ENCODE measurements at places on chromosomes 5 and 9. TPM values are rescaled to one million over a fixed set of nuclear protein-coding genes. Genes with fewer than 3 reads are reported as not detected.

- DNase-seq: no peak
Measured at GRCh38 chr9:133423216-133423615, 1.0 kb downstream of the ADAMTS13 start.

The SPINK4 gene
- not detected for total RNA-seq

The NUTM2F gene
- total RNA-seq: not detected

The STPG3 gene
- total RNA-seq: not detected

- no peak for DNase-seq
Measured at GRCh38 chr9:107158321-107158720, 124.8 kb upstream of the RAD23B start.

GRCh38 chr5:109907189-109907588, 217.5 kb downstream of the MAN2A1 start:
- DNase-seq: no peak

The SLC6A3 gene
- total RNA-seq: 0.07 TPM

DNA sequence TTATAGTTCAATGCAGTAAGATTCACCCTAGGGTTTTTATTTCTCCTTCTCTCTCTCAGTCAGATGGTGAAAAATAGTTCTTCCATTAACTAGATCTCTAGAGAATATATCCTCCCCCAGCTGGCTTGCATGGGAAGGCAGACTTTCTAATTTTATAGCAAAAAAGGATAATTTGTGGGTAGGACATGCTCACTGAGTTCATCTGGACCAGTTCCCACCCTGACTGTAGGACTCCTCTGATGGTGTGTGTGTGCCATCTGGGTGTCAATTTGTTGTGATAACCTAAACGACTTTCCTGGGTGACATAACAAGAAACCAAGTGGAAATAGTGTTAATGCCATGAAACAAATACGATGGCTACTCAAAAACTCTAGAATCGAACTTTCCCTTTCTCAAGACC, 44.9 kb downstream of the APBA1 start:
- no peak for DNase-seq

DNA sequence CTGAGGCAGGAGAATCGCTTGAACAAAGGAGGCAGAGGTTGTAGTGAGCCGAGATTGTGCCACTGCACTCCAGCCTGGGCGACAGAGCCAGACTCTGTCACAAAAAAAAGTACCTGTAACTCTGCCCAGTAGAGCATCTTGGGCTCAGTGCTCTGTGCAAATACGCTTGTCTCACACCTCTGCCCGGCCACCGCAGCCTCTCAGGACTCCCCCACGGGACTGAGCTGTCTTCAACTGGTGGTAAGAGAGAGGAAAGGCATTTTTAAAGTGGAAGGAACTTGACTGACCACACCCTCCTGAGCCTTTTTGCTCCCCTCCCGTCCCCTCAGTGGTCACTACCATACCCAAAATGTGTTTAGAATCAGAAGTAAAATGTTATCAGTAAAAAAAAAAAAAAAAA, 174.3 kb upstream of the PIK3R1 start:
- no peak for DNase-seq

The PCDHGB6 gene
- total RNA-seq: 21.1 TPM

GRCh38 chr5:16578474-16578883, 38.3 kb downstream of the RETREG1 start:
- DNase-seq: no peak

DNA sequence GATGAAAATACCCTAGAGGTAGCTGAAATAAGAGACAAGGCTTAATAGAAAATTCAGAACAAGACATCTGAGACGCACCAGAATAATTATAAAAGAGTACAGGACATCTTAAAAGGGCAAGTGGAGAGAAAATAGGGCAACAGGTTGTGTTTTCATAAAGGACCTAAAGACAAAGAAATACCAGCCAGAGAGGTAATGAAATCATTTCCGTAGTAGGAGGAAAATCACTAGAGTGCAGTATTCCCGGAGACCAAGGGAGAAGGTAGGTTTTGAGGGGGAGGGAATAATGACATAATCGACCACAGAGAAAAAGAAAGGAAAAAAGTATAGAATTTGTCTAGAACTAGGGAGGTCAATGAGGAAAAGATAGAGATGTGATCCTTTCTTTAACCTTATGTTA, 26.2 kb upstream of the CTNNAL1 start:
- DNase-seq: no peak

DNA sequence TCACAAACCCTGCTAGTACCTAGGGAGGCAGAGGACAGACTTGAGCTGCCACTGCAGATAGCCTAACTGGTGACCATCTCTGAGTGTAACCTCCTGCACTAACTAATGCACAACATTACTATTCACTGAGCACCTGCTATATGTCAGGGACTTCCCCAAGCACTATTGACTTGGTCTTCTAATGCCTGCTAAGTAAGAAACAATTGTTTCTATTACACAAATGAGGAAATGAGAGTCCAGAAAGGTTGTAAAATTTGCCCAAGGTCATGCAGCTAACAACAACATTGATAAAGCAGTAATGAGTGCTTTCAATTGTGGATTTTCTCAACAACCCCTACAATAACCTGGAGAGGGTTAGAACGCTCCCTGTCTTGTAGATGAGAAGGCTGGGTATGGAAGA, 183.7 kb downstream of the ZNF462 start:
- DNase-seq: no peak

GRCh38 chr5:132479111-132479951, 11.2 kb downstream of the IRF1 start:
- DNase-seq: no peak

The C6 gene
- total RNA-seq: 3.5 TPM

DNA sequence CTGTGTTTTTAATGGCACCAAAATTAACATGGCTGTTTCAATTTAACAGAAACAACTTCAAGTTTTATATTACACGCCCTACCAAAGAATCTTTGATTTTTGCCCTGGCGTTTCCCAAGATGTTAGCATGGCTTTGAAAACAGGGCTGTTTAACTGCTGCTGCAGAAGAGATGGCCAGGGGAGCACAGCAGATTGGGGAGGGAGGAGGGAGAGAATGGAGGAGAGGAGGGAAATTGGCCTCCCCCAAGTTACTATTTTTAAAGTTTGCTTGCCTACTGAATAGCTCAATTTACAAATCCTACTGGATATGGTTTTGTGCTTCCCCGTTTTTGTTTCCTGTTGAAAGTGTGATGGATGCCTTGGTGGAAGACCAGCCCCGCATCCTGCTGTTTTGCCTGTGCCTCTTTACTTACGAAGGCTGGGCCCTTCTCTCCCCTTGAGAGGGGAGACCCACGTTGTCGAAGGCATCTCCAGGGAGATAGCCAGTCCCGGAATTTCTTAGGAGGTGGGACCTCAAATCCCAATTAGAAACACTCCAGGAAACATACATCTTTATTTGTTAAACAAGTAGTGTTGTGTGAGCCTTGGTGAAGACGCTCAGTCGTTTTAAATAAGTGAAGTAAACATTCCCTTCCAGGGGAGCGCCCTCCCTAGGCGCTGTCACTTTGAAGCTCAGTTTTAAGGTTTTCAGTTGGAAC, 98.6 kb downstream of the AOPEP start:
- DNase-seq: no peak

The SH3RF2 gene
- 4.1 TPM for total RNA-seq

DNA sequence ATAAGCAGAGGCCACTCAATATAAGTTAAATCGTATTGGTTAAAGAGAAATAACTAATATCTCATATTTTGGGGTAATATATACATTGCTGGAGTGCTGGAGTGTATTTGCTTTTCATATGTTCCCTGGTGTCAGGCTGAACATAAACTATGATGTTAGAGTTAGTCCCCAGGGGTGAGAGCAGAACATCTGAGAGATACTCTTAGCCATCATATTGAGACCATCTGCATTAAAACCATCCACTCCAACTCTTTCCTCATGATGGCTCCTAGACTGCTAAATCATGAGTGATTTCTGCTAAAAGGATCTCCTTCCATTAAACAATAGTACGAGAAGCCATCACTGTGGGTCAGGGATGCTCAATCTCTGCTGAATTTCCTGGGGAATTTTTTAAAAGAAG, 436.2 kb downstream of the DTWD2 start:
- no peak for DNase-seq

The MSANTD3 gene
- 28.1 TPM for total RNA-seq

GRCh38 chr9:20873240-20873865, 158.1 kb downstream of the HACD4 start:
- no peak for DNase-seq

The FYB1 gene
- 1.8 TPM for total RNA-seq

- DNase-seq: no peak
Measured at GRCh38 chr9:124197177-124198095, 60.3 kb upstream of the NEK6 start.

DNA sequence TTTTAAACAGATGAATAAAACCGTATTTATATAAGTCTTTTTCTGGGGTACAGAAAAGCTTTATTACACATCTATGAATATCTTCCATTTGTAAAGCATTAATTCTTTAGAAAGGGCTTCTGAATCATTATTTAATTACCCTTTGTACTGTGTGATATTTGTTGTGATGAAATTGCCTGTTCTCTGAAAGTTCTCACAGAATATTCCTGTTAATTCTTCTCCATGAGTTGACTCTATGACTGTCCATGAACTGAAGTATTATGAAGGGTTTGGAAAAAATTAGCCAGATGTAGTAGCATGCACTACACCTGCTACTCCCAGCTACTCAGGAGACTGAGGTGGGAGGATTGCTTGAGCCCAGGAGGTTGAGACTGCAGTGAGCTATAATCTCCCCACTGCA, 127.0 kb downstream of the MAN2A1 start:
- DNase-seq: no peak

The IRX2 gene
- total RNA-seq: not detected

- no peak for DNase-seq
Measured at GRCh38 chr5:34412736-34413135, 243.4 kb upstream of the RAI14 start.

DNA sequence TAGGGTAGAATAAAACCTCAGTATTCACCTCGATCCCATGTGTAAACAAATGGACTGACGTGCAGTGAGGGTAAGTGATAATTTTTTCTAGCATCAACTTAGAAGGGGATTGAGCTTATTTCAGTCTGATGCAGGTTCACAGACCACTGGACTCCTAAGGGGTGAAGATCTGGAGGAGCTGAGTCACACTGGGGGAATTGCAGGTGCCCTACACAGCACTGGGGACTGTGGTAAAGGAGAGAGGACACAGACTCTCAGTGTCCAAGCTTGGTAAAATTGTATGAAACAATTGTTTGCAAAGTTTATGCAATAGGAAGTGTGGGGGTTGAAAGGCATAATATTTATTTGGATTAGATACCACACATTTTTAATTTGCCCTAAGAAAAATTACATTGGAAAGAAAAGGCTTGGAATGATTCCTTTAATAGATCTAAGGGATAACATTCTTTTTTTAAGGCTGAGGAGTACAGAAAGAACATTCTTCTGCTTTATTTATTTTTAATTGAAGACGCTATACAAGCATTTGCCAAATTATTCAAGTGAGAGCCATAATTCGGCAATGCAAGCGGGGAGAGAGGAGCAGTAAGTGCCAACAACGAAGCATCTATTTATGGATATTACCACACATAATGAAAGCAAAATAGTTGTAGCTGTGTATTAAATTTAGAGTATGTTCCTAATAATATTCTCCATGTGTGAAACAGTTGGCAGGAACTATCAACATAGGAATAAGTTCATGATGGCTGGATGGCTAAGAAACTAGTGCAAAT, 766.9 kb upstream of the ADAMTS16 start:
- no peak for DNase-seq

The ACTBL2 gene
- not detected for total RNA-seq

The AQP7 gene
- total RNA-seq: 4.6 TPM

The SLC35A4 gene
- 6.4 TPM for total RNA-seq

- DNase-seq: no peak
Measured at GRCh38 chr9:82110881-82111280, 122.3 kb downstream of the SPATA31D1 start.

GRCh38 chr5:147452165-147452811, 57.6 kb downstream of the DPYSL3 start:
- DNase-seq: peak; percentile 30
